Activated naive CD4-positive, alpha-beta T cell (primary cell): ENCODE measurements at places on chromosomes 5 and 9.

GRCh38 chr5:102283102-102283797, 12.8 kb downstream of the SLCO4C1 start:
- DNase-seq = no peak

DNA sequence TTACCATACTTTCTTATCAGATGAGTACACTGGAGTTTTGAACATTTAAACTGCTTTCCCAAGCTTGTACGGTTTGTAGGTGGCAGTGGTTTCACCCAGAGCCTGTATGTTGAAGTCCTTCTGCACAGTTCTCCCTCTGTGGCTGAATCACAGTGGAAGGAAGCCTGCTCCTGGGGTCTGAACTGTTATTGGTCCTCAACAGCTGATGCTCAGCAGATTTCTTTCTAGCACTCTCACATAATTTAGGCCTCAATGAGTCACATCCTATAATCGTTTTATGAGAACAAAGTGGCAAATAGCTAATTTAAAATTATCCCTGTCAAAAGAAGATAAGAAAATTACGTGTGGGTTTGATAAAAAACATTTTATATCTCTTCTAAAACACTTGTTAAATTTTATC, 229.7 kb downstream of the TLE4 start:
- DNase-seq = no peak

GRCh38 chr9:113650207-113651131, 186.9 kb downstream of the RGS3 start:
- no peak for DNase-seq

DNA sequence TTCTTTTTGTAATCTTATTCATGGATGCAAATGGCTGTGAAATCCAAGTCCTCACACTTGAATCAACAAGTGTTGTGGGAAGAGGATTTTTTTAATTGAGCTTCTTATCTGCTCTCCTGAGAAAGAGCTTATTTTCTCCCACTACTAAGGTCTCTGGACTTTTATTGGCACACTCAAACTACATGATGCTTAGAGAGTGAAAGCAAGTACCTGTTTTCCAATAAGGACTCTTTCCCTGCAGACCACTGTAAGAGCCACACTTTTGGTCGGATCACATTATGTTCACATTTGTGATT, 546.4 kb upstream of the ARRDC3 start:
- DNase-seq = no peak
